ENCODE measurements at places on chromosomes 3 and 15.

- no peak for DNase-seq
Measured at GRCh38 chr15:73366766-73367623, 1.8 kb downstream of the HCN4 start.

GRCh38 chr3:129161860-129162271, 1.0 kb upstream of the ISY1 start:
- no peak for DNase-seq

DNA sequence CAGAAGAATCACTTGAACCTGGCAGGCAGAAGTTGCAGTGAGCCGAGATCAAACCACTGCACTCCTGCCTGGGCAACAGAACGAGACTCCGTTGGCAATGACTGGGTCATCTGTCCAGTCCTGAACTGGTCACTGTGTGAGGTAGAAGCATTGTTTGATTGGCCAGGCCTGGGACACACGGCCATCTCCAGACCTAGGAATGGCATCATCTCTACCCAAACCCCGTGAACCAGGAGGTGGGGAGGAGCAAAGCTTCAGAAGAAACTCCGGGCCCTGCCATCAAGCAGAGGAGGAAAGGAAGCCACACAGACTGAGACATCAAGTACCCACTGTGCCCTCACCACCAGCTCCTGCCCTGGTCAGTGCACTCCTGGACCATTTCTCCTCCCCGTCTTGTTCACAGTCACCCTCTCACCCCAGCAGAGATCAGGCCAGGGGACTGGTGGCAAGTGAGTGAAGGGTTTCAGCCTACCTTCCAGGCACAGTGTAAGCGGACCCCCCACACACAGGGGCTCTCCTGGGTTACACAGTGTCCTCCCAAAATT, 31.6 kb downstream of the GOLGA6L2 start:
- no peak for DNase-seq

DNA sequence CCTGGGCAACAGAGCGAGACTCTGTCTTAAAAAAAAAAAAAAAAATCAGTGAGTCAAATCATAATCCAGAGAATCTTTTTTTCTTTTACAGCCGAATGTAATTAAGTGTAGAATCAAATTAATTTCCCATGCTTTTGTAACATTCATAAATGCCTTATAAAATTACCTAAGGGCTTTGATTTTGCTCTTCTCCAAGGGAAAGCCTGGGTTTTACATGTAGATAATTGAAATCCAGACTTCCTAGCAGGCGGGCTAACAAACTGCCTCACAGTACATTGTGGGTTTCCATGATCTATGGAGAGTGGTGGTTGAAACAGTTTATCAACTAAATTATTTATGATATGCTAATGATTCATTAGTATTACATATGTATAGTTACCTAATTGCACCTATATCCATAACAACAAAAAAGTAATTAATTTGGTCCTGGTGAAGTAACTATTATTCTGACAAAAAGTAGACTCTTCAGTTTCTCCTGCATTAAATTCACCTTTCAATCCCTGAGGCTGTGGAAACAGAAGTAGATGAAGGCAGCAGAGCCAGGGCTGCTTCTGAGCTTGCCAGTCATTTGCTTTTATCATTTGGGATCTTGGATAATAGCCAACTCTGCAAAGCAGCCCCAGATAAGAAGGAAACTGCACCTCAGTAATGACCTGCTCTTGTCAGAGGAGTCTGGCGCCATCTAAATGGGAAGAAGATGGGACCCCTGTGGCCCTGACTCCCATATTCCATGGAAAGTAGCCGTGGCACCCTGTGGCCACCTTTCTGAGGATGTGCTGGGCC, 9.5 kb downstream of the CCR9 start:
- no peak for DNase-seq

DNA sequence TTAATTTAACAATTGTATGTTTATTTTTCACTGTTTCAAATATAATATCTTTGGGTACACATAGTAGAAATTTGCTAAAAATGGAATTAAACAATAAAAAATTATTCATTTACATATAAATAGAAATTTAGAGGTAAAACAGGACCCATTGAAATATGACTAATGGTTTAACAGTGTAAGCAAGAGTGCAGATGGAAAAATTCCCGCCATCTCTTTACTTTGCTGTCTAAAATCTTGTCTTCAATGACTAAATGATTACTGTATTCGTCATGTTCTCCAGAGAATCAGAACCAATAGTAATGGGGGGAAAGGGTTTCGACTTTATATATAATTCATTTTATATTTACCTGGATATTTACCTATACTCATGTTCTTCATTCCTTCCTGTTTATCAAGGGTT, 163.1 kb downstream of the IL1RAP start:
- no peak for DNase-seq

DNA sequence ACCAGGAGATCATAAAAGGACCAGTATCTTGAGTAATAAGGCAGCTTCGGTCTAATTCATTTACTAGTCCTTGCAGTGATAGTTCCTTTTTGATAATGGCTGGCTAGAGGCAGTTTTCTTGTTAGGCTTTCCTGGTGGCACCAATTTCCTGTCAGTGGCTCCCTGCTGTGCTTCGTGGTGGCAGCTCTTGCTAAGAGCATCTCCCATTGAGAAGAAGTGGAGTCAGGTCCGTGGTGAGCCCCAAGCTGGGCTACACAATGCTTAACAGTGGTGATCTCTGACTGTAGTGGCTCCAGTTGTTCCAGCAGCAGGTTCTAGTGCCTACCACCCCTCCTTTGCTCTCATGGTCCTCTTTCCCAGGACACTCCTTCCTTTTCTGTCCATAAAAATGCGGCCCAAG, 111.2 kb downstream of the RAP2B start:
- DNase-seq, result no peak
